ENCODE measurements at places on chromosomes 13 and 19.

DNA sequence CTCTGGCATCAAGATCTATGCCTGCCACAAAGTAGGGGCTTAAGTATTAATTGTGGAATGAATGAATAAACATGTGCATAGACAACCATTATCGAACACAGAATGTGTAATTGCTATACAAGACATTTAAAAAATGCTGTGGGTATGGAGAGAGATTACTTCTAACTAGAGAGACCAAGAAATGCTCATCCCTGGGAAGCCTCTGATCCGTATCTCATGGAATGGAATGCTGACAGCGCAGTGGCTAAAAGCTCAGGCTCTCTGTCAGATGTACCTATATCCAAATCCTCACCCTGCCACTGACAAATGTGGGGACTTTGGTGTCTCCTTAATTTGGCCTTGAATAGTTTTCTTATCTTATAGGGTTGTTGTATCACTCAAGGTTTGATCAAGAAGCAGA, 22.7 kb upstream of the MBNL2 start:
- no peak for DNase-seq

GRCh38 chr19:11321191-11322126, 18.0 kb downstream of the RAB3D start:
- no peak for DNase-seq

- DNase-seq: no peak
Measured at GRCh38 chr13:29504691-29505090, 90.8 kb downstream of the SLC7A1 start.

DNA sequence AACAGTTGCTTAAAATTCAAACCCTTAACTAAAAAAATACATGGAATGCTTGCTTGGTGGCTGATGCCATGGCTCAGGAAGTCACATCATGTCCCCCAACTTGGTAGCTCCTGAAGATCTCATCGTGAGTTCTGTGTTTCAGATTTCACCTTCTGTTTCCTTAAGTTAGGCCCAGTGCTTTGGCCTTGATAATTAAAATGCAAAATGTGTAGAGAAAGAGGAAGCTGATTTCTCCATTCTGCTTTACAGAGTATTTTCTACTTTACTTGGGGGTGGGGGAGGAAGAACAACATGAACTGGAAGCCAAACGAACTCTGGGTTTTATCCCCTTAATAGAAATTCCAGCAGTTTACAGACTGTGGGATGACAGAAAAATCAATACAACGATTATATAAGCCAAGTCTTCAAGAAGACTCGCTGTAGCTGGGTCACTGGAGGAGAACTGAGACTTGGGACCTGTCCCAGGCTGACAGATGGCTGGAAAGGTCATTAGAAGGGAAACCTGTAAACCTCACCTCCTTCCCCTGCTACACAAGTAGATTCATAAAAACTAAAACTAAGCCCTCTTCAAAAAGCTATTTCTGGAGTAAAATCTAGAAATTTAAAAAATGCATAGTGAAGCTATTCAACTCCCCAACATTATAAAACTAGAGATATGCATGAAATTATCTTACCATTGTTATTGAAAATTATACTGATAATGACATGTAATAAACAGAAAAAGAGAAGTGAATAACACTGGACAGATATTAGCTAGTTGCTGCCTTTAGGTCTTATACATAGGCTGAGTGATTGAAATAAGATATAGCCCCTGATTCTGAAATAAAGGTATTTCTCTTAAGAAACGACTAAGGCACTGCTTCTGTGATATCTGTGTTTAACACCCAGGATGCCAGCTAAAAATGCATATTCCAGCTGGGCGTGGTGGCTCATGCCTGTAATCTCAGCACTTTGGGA, 22.1 kb upstream of the GGACT start:
- no peak for DNase-seq

DNA sequence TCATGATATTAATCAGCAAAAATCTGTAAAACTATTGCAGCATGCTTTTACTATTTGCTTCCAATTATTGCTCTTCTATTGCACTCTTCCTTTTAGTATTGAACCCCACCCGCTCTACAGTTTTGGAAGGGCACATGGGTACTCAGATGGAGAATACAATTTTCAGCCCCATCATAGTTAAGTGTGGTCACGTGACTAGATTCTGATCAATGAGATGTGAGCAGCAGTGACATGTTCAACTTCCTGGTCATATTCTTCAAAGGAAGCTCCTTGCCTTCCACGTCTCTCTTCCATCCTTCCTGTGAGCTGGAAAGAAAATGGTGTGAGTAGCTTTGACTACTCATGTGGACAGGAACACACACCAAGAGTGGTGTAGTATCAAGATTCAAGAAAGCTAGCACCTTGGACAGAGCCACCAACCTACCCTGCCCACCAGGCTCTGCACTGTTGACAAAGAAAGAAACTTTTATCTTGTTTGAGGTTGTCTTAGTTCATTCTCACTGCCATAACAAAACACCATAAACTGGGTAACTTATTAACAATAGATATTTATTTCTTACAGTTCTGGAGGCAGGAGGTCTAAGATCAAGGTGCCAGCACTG, 3.8 kb upstream of the FGF14 start:
- no peak for DNase-seq

- DNase-seq: no peak
Measured at GRCh38 chr13:99231721-99232120, 26.5 kb downstream of the GPR18 start.

- DNase-seq: no peak
Measured at GRCh38 chr13:112067116-112067741, at the start of gene SOX1. Gene SOX1 (plus strand): TSS chr13:112067149. CDS start chr13:112067659, 510 bp downstream.

DNA sequence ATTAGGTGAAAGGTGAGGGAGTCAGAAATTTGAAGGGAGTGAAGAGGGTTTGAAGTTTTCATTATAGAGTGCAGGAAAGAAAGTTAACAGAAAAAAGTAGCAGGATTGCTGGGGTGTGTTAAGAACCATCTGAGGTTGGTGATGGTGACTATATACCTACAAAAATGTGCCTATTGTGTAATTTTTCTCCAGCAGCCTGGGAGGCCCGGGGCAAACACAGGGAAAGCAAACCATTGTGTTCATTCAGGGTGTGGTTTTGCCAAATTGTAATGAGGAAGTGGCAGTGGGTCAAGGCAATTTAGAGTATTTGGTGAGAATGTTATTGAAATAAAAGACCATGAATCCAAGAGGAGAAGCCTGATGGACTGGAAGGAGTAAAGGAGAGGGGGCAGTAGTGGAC, 8.2 kb upstream of the SUCLA2 start:
- no peak for DNase-seq

- no peak for DNase-seq
Measured at GRCh38 chr13:97225533-97225932, 3.4 kb downstream of the MBNL2 start.

DNA sequence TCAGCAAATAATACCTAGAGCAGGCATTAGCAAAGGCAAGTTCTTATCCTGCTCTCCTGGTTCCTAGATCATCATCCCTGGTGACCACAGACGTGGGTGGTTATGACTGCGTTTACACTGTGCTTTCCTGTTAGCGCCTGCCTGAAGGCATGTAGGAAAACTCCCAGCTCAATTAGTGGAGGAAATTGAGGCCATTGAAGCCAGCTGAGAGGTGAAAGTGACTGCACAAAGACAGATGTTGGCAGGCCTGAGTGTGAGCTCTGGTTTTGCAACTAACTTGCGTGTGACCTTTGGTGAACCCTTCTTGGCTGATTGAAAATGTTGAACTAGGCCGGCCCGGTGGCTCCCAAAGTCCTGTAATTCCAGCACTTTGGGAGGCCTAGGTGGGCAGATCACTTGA, 17.5 kb upstream of the NWD1 start:
- DNase-seq: peak; percentile 71

- DNase-seq: no peak
Measured at GRCh38 chr13:71672512-71672911, 194.5 kb downstream of the DACH1 start.

DNA sequence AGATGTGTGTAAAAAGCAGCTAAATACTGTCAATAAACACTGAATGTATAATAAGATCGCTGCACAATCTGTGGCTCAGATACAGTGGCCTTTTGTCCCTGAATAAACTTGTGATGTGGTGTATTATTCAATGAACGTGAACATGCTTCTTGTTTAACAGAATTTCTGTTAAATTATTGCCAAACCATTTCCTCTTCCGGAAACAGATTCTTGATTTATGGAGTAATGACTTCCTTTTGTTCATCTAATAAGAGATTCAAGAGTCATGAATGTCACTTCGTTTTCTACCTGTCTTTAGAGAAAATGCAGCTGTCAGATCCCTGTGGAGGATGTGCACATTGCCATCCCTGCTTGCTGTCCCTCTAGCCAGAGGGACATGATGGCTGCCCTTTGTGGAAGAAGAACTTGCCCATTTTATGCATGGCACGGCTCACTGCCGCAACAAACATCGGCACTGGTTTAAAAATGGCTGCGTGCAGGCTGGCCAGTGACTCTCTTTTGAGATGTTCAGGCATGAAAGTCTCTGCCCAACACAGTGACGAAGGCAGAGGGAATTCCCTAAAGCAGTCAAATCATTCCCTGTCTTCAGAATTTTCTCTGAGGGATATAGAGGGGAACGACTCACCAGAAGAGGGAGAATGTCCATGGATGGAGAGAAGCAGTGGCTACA, 3.1 kb upstream of the TNFSF13B start:
- no peak for DNase-seq

DNA sequence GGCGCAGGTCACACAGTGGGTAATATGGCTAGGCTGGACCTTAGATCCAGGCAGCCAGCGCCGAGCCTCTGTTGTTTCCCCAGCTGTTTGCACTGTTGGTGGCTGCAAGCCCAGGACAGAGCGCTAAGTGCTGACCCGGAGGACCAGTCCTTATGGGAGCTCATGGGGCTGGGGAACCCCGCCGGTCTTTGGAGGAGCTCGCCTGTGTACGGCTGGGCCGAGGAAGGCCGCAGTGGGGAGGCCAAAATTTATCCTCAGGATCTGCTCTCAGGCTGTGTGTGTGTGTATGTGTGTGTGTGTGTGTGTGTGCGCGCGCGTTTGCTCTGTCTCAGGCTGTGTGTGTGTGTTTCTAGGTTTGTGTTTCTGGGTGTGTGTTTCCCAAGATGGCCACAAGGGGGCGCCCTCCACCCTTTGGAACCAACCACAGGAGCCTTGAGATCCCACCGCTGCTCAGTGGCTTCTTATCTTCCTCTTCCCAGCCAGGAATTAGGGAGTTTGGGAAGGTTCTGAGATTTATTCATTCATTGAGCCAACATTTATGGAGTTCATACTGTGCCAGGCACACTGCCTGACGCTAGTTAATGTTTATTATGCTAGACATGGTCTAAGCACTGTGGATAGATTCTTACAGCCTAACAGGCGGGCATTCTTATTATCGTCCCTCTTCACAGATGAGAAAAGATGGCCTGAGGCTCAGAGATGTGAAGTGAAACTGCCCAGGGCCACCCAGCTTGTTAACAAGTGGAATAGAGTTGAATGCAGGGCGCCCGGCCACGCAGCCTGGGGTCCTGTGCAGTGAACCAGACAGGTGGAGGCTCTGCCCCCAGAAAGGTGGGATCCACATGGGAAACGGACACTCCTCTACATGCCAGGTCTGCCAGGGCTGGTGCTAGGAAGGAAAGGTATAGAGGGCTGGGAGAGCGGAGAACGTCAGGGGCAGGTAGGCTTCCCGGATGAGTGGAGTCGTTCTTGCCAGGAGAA, 13.0 kb downstream of the PGLYRP1 start:
- peak; percentile 91 for DNase-seq

- no peak for DNase-seq
Measured at GRCh38 chr19:41612483-41612882, 14.4 kb downstream of the CEACAM4 start.

GRCh38 chr19:10292789-10293636, 3.3 kb downstream of the ICAM5 start:
- no peak for DNase-seq

GRCh38 chr13:98775844-98776598, 23.5 kb upstream of the SLC15A1 start:
- DNase-seq: peak; percentile 74

Measured in lower leg skin (tissue), 4 donors.